NCI-H526 (cell line): ENCODE measurements at places on chromosomes 1 and 21.

- DNase-seq, result peak; percentile 55
These were observed 22.7 kb downstream of the UTP25 start for GRCh38 chr1:209850342-209850979.

- peak; percentile 29 for DNase-seq
These were observed 115.7 kb downstream of the SLC30A10 start for GRCh38 chr1:219812491-219813203.

DNA sequence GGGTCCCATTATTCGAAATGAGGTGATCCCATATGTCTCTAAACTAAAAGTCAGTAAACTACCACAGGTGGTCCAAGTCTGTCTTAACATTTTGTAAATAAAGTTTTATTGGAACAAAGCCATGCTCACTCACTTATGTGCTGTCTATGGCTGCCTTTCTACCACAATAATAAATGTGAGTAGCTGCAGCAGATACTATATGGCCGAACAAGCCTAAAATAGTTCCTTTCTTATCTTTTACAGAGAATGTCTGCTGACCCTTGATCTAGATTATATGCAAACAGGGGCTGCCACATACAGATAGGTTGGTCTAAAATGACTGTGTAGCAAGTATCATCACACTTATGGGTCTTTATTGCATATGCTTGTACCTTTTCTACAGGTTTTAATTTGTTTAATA lies 140.0 kb downstream of the VAV3 start:
- DNase-seq, result no peak

DNA sequence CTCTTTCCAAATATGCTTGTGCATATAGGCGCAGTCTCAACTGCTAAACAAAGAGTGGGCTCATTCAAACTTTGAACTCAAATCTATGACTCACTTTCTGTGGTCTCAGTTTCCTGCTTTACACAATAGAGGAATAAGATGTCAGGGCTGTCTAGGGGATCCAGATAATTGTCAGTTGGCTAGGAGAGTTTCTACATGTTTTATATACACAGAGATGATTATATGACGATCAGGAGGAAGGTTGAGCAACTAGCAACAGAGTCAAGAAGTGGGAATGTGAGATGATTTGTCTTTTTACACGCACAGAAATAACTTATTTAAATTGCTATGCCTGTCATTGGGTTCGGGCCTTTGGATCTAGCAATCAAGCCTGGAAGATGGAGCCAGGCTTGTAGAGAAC lies 299.4 kb upstream of the LYPLAL1 start:
- DNase-seq, result no peak

- DNase-seq, result no peak
These were observed 62.3 kb downstream of the SLC19A1 start for GRCh38 chr21:45479691-45480675.

- DNase-seq, result no peak
These were observed 54.7 kb upstream of the ABCG1 start for GRCh38 chr21:42164064-42164789.

DNA sequence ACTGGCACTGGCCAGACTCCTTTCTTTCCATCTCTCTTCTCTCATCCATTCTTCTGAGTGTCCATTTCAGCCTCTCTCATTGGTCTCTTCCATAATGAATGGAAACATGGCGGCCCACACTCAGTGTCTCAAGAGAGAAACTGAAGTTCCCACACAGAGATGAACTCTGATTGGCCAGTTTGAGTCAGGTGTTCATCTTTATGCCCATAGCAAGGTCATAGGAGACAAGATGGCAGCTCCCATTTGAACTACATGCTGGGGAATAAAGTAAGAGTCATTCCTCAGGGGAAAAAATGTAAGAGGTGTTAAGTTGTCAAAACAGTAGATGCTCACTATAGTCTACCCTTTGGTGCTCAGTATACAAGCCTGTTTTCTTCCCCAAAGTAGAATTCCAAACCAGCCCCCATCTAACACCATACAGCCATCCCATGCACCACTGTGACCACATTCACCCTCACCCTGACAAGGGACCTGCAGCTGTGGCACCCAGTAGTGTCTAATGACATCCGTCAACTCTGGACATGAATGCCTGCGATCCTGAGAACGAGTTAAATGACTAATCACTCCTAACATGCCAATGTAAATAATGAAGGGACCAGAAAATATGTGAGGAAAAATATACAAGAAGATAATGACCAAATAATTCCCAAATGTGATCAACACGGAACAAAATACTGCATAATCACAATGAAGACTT lies 12.4 kb downstream of the CDA start:
- no peak for DNase-seq

DNA sequence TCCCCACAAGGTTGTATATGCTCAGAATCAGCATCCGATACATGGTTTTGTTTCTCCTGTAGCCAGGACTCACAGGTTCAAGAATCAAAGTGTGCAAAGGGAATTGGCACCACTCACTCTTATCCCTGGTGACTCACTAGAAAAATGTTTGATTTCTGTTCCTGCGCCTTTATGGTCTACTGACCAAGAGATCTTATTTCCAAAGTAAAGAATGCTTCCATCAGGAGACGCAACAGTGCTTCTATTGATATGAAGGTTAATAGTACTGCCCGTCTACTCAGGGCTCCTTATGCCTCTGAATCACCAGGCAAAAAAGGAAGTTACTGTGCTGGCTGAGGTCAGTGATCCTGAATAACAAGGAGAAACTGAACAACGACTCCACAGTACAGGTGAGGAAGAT lies 1392.0 kb upstream of the PRMT6 start:
- DNase-seq, result no peak

DNA sequence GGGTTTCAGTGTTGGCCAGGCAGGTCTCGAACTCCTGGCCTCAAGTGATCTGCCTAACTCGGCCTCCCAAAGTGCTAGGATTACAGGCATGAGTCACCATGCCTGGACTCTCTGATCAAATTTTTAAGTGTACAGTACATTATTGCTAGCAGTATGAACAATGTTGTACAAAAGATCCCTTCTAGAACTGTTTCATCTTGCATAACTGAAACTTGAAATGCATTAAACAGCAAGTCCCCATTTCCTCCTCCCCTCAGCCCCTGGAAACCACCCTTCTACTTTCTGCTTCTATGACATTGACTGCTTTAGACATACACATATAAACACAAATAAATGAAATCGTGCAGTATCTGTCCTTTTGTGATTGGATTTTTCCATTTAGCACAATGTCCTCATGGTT lies 463.4 kb downstream of the PTPRC start:
- DNase-seq, result no peak

GRCh38 chr1:212651977-212652376 lies 43.4 kb downstream of the ATF3 start:
- DNase-seq, result no peak

DNA sequence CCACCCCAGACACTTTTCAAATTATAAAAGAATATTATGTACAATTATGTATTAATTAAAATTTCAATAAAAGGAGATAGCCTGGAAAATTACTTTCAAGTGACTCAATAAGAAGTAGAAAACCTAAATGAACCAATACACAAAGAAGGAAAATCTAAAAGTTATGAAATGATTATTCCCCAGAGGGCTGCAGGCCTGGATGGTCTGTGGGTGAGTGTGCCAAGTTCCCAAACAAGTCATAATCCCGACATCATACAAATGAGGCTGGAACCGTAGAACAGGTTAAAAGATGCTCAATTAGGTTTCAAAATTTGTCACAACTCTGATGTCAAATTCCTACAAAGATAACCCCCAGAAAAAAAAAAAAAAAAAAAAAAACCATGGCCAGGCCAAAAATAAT lies 12.7 kb downstream of the SPATC1L start:
- DNase-seq, result no peak

GRCh38 chr1:5254975-5255374 lies 600.6 kb downstream of the AJAP1 start:
- no peak for DNase-seq

DNA sequence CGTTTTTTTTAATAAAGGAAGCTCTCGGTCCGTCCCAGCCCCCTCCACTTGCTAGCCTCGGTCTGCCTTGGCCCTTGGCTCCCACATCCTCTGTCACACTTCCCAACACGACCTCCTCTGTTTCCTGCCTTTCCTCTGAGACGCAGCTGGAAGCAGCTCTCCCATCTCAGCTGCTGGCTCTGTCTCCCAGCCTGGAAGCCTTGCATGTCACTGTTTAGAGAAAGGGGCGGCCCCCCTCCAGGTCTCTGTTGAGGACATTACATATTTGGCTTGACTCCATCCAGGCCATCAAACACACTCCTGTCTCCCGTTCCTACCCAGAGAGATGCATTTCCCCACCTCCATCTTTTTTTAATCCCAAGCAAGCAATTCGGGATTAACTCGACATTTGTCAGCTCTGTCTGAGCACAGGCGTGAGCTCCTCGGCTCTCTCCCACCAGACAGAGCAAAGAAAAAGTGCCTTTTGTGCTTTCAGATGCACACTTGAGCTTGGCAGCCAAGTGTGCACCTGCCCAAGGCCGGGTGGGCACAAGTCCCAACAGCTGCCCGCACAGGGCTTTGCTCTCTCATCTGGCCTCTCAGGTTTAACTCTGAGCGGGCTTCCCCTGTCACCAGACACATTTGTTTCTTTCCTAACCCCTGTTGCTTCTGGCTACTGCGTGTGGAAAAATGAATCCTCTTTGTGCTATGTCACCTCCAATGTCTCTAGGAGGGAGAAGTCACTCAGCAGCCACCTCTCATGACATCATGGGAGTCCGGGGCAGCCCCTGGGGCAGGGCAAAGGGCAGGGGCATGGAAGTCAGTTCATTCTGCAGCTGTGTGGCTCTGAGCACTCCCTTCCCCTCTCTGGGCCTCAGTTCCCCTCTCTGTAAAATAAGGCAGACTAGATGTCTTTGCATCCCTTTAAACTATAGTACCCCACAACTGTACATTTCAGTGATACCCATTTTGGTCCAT lies 108.3 kb downstream of the KCND3 start:
- no peak for DNase-seq

DNA sequence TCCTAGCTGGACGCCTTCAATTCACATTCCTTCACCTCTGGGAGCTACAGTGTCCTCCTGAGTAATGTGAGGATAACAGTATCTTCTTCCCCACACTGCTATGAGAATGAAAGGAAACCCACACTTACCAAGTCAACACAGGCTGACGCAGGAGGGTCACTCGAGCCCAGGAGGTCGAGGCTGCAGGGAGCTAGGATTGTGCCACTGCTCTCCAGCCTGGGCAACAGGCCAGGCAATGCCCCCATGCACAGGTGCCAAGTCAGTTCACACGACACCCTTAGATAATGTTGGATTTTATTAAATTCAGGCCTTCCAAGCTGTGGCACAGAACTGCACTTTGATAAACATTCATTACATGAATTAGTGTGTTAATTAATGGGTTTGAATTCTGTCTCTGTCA lies 31.9 kb downstream of the MATN1 start:
- DNase-seq, result no peak

DNA sequence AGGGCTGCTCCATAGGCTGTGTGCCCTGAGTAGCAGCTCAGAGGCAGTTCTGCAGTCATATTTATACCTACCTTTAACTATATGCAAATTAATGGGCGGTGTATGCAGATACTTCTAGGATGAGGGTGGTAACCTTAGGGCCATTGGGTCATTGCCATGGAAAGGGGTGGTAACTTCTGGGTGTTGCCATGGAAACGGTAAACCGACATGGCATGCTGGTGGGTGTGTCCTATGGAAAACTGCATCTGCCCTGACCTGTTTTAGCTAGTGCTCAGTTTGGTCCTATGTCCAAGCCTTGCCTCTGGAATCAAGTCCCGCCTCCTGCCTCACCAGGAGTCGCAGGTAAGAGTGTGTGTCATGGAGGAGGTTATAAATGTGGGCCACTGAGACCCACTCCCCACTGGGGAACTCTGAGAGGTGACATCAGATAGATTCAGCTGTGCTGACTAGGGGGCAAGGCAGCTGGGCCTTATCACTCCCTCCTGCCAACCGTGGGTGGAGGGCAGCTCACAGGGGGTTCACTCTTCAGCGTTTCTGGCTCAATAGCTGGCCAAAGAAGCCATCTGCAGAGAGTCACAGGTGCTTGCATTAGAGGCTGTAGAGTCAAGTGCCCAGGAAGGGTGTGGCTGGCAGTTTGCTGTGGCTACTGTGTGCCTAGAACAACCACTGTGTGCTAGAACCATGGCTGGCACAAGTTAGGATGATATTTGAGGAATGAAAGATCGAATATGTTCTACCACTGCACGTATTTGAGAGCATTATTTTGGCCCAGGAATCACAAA lies 19.0 kb downstream of the BACE2 start:
- peak; percentile 55 for DNase-seq

- DNase-seq, result peak; percentile 21
These were observed 537.3 kb upstream of the PLXNA2 start for GRCh38 chr1:208781391-208782045.

GRCh38 chr21:34707876-34708325 lies 39.1 kb downstream of the CLIC6 start:
- no peak for DNase-seq

- DNase-seq, result no peak
These were observed 19.9 kb upstream of the BRINP3 start for GRCh38 chr1:190497565-190497964.

DNA sequence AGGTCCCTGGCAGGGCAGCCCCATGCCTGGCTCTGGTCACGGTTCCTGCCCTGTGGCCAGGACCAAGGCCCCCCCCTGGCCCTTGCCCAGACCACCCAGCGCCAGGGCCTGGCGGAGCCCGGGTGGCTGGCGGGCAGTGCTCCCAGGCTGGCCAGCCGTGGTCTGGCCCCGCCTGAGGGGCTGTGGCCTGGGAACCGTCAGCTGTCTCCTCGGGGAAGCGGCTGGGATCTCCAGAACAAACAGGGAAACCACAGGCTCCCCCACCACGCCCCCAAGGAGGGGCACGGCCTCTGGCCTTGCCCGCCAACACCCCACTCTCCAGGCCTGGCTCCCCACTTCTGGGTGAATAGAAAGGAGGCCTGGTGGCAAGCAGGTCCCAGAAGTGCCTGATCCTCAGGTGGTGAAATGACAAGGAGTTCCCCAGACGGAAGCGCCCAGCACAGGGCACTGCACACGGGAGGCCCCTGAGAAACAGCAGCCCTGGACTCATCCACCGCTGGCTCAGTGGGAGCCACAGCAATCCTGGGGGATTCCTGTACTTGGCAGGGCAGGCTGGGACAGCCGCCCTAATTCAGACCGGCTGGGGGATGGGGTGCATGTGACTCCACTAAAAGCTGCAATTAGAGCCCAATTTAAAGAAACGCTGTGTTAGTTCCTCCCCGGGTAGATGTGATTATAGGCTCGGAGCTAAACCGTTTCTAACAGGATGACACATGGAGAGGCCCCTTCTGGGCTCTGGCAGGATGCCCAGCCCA lies 78.9 kb downstream of the RAP1GAP start:
- no peak for DNase-seq

DNA sequence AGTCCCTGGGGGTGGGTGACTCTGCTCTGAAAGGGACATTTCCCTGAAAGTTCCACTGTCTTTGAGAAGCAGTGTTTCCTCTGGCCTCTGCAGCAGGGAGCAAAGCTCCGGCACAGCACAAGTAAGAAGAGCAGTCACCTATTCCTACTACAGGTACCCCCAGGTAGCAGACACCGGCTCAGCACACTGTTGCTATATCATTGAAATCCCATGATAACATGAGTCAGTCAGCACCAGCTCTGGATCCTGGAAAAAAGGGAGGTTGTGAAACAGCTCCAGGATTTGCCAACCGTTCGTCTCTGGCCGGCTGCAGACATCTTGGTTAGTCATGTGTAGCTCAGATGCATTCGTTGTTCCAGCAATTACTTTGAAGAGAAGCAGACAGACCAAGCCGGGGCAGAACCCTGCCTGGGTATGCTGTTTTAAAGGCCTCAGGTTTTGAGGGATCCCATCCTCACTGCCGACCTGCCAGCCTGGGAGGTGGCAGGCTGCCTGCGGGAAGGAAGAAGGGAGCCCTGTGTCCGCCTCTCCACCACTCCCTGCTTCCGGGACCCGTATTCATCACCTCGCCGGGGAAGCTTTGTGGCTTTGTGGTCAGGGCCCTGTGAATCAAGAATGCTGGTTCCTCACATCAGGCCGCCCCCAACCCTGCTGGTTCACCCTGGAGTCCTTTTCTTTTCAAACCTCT lies 139.2 kb downstream of the CLIC6 start:
- DNase-seq, result no peak
